ENCODE measurements at places on chromosomes 1 and 21. TPM values are rescaled to one million over a fixed set of nuclear protein-coding genes. Genes with fewer than 3 reads are reported as not detected.

DNA sequence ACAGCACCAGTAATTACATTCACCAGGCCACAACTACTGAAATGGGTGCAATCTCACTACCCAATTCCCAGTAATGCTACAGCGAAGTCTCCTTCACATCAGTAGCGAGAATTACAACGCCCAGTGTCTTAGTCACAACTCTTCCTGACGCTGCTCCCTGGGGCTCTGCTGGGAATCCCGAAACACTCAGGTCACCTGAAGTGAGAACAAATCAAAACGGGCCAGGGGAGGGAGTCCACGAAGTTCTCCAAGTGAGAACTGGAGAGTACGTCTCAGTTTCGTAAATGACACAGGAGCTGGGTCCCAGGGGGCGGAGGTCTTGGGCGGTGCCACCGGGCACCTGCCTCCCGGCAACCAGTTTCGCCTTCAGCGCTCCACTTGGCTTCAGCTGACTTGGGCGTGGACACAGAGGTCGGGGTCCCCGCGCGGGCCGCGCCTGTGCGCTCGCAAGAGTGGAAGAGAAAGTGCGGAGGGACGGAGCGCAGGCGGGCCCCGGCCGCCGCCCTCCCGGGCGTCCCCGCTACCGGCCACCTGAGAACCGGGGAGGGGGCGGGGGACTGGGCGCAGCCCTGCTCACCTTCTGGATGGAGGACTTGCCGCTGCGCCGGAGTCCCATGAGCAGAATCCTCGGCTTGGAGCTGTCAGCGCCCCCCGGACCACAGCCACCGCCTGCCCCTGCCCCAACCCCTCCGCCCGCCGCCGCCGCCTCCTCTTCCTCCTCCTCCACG is 575 bp downstream of the RRAGC start:
- peak; percentile 39 for DNase-seq

DNA sequence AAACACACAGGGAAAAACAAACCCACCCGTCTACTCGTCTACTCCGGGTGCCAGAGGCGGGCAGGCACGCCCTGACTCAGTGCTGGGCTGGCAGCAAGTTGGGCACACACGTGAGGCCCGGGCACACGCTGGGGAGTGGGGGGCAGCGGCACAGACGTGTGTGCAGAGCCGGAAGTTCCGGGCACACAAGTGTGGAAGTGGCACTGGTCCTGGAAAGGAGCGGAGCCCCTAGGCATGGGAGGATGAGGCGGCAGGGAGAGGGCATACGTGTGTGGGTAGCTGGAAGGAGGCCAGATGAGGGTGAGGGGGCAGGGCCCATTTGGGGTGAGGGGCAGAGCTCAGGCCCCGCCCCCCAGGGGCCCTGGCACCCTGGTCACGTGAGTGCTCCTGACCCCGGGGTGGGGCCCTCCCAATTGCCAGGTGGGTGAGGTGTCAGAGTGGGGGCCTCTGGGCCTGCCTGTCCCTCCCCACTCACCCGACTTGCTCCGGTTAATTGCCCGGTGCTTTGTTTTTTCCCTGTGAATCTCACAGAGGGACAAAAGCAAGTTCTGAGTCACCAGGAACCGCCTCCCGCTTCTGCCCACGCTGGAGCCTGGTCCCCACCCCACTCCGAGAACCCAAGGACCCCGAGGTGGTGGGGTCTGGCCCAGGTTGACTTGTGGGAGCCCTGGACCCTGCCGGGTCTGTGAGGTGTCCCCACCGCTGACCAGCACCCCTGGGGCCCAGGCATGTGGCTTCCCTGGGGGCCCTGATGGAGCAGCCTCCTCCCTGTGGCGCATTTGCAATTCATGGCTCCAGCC is 104.8 kb upstream of the CASZ1 start:
- DNase-seq: no peak

DNA sequence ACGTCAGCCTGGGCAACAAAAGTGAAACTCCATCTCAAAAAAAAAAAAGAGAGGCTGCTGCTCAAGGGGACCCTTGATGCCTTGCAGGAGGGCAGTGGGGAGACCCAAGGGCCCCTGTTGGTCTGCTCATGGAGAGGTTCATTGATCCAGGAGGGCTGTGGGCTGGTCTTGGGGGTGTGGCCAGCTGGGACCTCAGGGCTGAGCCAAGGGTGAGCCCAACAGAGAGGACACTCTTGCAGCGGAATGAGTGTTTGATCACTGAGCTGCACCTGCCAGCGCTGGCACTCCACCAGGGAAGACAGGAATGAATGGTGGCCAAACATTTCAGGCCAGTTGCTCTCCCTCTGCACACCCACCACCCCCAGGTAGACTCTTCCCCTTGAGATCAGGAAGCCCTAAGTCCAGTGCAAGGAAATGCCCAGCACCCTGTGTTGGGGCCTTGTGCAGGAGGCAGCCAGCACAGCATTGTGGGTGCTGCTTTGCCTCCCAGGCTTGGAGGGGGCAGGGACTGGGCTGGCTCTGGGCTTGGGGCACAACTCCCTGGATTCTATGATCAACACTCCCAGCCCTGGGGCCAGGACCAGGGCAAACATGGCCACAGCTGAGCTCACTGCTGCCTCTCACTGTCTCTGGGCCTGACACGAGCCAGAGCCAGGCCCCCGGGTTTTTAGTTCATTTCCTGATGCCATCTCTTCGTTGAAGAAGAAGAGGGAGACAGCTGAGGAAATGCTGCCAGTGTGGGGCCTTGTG is 50.7 kb downstream of the IRF2BP2 start:
- peak; percentile 10 for DNase-seq

DNA sequence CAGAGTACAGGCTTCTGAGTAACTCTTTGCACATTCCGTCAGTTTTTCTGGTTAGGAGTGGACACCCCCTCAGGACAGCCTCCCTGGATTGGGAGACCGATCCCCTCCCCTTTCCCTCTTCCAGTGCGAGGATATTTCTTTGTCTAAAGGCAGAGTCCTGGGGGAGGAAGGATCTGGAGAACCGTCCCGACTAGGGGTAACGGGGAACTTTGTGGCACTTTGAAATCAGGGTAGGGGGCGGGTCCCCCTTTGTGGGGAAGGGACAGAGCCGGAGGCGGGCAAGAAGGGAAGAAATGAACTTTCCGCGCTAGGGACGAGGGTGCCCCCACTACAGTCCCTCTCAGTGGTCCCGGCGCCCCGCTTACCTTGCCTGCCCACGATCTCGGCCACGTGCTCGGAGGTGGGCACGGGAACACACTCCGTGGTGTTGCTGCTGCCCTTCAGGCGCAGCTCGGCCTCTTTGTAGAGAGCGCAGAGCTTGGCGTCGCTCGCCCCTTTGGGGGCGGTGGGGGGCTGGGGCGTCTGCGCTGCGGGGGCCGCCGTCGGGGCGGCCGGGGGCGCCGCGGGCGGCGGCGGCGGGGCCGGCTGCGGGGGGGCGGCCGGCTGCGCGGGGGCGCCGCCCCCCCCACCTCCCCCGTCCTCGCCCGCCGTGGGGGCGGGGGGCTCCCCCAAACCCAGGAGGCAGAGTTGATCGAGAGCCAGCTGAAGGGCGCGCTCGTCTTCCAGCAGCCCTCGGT is 917 bp downstream of the MEX3A start:
- DNase-seq: no peak

GRCh38 chr1:38512024-38512767 is 347.4 kb downstream of the RRAGC start:
- no peak for DNase-seq

- DNase-seq: no peak
These were observed 102.7 kb downstream of the ERG start for GRCh38 chr21:38395581-38395980.

GRCh38 chr1:3011127-3011526 is 10.1 kb upstream of the ACTRT2 start:
- DNase-seq: no peak

- DNase-seq: no peak
These were observed 6.6 kb upstream of the TP53BP2 start for GRCh38 chr1:223852337-223852736.

DNA sequence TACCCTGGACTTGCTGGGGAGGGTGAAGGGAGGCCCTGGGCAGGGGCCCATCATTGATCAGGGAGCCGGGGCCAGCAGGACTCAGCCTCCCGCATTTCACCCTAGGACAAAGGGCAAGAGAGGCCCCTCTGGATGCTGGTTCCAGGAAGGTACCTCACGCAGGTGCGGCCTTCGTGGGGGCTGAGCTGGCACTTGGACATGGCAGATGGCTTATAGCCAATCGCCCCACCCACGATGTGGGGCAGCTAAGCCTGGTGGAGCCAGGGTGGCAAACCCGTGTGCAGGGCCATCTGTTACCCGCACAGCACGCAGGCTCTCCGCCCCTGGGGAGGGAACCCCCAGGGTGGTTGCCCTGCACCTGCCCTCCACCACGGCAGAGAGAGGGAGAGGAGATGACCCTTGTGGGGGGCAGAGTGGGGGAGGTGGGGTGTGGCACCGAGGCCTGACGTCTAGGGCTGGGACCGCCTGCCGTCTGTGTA is 2.5 kb downstream of the TFF3 start:
- DNase-seq: no peak

DNA sequence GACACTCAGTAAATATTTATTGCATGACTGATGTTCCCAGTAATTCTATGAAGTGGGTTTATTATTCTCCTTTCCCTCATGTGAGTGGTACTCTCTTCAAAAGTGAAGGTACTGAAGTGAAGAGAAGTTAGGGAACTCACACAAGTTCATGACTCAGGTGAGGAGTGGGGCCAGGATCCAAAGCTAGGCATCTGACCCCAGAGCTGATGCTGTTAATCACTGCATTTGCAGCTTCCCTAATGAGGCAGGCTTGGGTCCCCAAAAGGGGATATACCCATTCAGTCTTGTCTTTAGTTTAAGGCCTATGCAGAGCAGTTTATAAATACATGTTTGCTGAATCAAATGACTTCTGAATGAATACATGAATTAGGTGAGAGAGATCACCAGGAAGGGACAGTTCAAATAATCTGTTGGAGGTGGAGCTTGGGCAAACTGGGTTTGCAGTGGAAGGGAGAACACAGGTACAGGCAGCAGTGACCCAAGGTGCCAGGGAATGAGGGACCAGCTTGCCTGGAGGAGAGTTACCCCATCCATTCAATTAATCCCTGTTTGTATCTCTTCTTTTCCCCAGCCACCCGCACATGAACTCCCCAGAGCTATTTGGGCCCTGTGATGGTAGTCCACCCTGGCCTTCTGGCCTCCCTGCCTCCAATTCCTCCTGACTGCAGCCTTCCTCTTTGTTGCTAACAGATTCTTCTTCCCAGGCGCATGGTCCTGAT is 2.0 kb downstream of the CD58 start:
- DNase-seq: no peak

DNA sequence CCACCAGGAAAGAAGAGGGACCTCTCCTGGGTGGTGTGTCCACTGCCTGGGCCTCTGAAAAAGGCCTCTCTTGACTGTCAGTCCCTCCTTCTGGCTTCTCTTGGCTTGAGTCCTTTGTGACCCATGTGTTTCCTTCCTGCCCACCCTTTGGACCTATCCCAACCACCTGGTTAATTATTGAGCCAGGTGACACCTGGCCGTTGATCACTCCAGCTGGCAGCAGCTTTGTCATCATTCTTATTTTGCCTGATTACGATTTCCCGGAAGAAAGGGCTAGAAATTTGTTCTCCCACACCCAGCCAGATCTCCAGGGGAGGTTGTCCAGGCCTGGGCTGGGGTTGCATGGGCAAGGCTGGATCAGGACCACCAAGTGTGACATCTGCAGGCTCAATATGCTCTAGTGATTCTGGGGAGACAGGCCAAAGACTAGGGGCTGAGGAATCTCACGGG is 24.8 kb downstream of the CSF1 start:
- DNase-seq: no peak

DNA sequence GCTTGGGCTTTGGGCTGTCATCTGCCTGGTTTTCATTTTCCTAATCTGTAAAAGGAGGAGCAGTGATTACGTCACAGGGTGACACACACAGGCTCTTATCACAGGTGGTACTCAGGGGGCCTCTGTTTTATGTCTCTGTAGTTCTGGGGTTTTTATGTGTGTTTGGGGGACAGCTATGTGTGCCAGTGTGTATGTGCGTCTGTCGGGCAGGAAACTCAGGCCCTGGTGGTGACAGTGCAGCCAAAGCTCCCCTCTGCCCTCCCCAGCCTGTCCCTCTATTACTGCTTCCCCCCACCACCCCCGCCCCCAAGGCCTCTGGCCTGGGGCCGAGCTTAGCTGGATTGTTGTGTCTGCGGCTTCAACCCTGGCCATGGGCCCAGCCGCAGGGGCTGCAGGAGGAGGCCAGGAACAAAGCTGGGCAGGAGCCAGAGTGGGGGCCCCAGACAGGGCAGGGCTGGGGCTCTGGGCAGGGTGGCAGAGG is 13.3 kb downstream of the MFAP2 start:
- DNase-seq: peak; percentile 77

DNA sequence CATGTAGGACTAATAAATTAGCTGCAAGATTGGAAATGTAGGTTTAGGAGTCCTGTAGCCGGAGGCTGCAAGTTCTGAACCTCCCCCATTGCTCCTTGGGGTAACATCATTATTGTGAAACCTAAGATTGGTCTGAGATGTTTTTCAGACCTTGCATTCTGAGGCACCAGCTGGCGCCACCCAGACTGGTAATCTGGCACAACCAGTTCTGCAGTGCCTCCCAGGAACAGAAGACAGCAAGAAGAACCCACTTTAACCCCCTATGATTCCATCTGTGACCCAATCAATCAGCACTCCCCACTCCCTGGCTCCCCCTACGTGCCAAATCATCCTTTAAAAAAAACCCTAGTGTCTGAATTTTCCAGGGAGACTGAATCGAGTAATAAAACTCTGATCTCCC is 11.6 kb upstream of the DNAJC6 start:
- DNase-seq: no peak

GRCh38 chr1:221698579-221699349 is 43.1 kb downstream of the DUSP10 start:
- no peak for DNase-seq

- DNase-seq: no peak
These were observed 35.8 kb downstream of the IVNS1ABP start for GRCh38 chr1:185281245-185281644.

- DNase-seq: no peak
These were observed 417.8 kb downstream of the MRPL39 start for GRCh38 chr21:25189497-25189896.

- no peak for DNase-seq
These were observed 1.8 kb downstream of the BTG3 start for GRCh38 chr21:17610911-17611310.

DNA sequence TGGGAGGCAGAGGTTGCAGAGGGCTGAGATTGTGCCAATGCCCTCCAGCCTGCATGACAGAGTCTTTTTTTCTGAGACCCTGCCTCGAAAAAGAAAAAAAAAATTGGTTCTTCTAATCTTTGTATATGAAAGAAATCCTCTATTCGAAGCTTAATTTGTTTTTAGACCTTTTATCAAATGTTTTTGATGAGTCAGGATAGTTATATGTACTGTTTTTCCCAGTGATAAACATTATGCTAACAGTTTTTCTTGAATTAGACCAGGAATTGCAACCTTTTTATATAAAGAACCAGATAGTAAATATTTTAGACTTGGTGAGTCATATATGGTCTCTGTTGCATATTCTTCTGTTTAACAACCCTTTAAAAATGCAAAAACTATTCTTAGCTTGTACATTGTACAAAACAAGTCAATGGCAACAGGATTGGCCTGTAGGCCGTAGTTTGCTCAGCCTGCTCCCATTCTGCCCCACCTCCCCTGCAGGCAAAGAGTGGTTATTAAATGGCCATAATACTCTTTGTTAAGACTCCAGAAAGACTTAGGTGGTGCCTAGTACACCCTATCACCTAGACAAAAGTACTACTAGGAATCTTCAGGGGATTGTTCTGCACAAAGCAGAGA is 45.2 kb downstream of the LYST start:
- DNase-seq: no peak

MFSD2A gene
- 16.2 TPM for total RNA-seq

SIPA1L2 gene
- 2.4 TPM for total RNA-seq

ARTN gene
- total RNA-seq: 2.7 TPM

IL23R gene
- not detected for total RNA-seq

DHRS3 gene
- total RNA-seq: 64.3 TPM

PIAS3 gene
- total RNA-seq: 10.2 TPM

FAM110D gene
- 3.2 TPM for total RNA-seq

All from uterus (tissue), 4 donors.